ENCODE measurements at places on chromosomes 4 and X.

GRCh38 chr4:54897590-54897989 is 227.8 kb downstream of the KDR start:
- no peak for DNase-seq

- DNase-seq = no peak
Measured at GRCh38 chrX:154774622-154775021, 12.0 kb downstream of the DKC1 start.

- DNase-seq = no peak
Measured at GRCh38 chr4:57249083-57249482, 138.9 kb upstream of the IGFBP7 start.

DNA sequence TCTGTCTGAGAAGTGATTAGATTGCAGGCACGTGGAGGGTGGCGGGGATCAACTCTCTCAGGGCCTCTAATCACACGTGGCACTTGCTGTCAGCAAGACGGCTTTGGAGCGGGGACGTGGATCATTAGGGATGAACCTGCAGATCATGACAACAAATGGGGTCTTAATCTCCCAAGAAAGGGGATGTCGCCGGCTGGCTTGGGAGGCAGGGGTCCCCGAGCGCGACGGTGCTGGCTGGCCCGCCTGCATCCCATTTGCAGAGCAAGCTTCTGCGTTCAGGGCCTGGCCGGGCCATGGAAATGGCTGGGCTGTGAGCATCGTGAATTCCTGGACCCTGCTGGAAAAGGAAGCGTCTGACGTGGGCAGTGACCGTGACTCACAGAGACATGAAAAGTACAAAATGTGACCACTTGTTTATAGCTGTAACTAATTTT is 85.1 kb upstream of the SHOX start:
- DNase-seq = no peak

GRCh38 chr4:183738081-183738673 is 79.1 kb downstream of the TRAPPC11 start:
- no peak for DNase-seq

DNA sequence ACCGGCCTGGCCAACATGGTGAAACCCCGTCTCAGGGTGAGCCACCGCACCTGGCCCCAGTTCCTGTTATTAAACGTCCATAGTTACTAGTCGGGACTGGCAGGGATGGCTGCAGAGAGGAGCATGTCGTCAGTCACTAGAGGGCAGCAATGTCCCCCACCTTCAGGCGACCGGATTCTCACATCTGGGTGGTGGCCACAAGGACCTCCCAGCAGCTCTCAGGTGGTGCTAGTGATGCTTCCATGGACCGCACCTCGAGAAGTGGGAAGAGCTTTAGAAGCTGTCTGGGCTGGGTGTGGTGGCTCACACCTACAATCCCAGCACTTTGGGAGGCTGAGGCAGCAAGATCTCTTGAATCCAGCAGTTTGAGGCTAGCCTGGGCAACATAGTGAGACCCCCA is 13.3 kb upstream of the IL3RA start:
- no peak for DNase-seq

- no peak for DNase-seq
Measured at GRCh38 chr4:8846046-8846720, 25.5 kb downstream of the HMX1 start.

GRCh38 chr4:93841803-93842345 is 13.3 kb downstream of the ATOH1 start:
- DNase-seq = no peak

DNA sequence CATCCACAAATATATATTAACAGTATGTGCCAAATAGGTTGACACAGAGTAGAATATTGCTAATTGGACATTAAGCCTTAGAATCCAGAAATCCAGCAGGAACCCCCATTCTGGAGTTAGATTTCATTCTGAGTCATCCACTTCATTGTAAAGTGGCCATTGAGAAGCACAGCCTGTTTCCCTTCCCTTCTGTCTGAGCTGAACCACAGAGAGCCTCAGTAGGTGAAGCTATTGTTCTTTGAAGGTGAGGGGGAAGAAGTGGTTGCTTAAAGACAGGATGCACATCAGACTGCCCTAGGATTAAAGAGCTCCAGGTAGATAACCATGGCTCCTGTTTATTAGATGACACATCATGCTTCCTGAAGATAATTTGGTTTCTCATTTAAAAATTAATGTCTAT is 30.6 kb upstream of the MCF2 start:
- DNase-seq = no peak

GRCh38 chr4:145840162-145840768 is 98.4 kb downstream of the ZNF827 start:
- DNase-seq = no peak

GRCh38 chr4:123744664-123745290 is 348.2 kb downstream of the SPRY1 start:
- no peak for DNase-seq

- no peak for DNase-seq
Measured at GRCh38 chrX:2682565-2683177, 8.4 kb upstream of the CD99 start.

- no peak for DNase-seq
Measured at GRCh38 chrX:120453985-120454384, 15.1 kb downstream of the LAMP2 start.

GRCh38 chr4:185771711-185772390 is 40.1 kb downstream of the SORBS2 start:
- DNase-seq = no peak

DNA sequence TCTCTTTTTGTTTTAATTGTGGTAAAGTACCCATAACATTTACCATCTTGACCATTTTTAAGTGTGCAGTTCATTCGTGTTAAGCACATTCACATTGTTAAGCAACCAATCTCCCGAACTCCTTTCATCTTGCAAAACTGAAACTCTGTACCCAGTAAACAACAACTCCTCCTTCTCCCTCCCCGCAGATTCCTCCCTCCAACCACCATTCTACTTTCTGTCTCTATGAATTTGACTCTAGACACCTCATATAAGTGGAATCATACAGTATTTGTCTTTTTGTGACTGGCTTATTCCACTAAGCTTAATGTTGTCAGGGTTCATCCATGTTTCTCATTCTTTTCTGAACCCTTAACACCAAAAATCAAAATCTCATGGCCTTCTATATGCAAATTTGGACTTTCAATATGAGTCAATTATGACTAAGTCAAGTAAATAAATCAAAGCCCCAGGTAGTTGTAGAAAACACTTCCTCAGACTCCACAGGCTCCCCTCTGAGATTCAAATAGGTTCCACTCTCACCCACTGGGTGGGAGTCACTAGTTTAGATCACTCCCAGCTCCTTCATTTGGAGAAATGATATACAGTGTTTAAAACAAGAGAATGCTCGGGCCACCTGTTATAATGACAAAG is 9.8 kb upstream of the RTL5 start:
- DNase-seq = no peak

DNA sequence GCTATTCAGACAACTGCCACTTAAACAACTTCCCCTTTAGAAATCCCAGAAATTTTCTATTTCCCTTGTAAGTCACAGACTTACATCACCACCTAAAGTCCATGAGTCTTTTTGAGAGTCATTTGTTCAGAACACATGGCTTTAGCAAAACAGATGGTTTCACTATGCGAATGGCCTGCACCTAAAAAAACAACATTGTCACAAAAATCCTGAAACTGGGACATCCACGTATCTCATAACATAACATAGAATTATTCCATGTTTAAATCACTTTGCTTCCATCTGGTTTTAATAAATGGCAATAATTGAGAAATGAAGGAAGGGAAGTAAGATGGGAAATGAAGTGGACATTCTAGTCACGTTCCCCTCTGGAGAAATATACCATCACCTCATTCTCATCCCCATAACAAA is 155.3 kb upstream of the EDNRA start:
- DNase-seq = no peak

DNA sequence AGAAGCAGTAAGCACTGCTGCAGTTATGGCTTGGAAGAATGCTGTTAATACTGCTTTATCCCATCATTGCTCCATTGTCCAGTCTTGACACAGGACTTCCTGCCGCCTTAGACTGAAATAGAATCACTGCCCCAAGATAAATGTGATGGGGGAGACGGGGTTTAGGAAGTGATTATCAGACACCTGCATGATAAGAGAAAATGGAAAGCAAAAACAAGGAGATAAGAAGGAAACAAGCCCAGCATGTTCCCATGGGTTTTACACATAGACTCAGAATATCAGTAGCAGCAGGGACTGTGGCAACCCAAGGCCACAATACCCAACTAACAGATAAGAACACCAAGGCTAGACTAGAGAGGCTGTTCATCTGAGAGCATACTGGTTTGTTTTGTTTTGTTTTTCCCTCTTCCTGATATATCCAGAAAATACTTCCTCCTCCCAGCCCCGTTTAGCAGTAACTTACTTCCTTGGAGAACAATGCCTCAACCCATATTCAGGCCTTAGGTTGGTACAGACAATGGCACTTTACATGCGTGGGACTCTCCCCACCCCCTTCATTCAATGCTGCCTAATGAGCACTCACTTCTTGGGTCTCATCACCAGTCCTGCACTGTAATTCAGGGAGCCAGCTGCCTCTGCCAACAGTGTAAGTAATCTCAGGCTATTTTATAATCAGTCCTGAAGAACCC is 232.6 kb downstream of the CBR4 start:
- DNase-seq = no peak

GRCh38 chr4:122119739-122120138 is 32.4 kb upstream of the BLTP1 start:
- no peak for DNase-seq

GRCh38 chr4:141912831-141913230 is 276.4 kb downstream of the IL15 start:
- DNase-seq = peak; percentile 82

DNA sequence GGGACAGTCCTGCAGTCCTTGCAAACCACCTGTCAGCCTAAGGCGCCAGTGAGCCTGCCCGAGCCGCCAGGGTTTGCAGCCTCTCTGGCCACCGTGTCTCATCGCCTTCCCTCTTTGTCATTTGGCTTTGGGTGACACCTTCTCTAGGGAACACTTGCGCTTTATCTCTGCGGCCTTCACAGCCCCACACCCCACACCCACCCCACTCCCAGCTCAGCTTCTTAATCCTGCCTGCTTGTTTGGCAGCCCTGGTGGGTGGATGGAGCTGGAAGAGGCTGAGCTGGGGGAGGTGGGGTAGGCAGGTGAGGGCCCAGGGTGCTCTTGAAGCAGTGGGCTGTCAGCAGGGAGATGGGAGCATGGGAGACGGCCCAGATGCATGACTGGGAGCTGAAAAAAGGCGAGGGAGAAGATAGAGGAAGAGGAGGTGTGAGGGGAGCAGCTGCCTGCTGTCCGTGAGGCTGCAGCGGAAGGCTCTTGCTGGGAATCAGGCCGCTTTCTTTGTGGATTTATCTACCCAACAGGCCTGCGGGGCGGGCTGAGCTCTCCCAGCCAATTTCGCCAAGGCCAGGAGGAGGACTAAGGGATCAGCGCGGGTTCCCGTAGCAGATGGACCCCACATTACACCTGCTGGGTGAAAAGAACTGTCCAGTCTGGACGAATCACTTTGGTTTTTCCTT is 97.5 kb upstream of the STOX2 start:
- no peak for DNase-seq

GRCh38 chr4:24482871-24483270 is 101.5 kb downstream of the DHX15 start:
- DNase-seq = no peak

DNA sequence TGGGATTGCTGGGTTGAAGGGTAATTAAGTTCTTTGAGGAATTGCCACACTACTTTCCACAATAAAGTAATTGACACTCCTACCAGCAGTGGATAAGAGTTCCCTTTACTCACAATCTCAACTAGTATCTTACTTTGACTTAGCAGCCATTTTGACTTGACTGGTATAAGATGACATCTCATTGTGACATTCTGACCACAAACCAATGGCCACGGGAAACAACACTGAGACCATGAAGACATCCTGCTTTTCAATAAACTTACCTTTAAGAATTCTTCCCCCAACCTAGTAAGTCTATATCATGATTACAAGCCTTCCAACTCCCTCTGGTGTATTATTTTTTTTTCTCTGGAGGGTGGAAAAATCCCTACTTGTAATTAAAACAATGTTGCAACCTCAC is 66.9 kb upstream of the WDR1 start:
- DNase-seq = no peak

DNA sequence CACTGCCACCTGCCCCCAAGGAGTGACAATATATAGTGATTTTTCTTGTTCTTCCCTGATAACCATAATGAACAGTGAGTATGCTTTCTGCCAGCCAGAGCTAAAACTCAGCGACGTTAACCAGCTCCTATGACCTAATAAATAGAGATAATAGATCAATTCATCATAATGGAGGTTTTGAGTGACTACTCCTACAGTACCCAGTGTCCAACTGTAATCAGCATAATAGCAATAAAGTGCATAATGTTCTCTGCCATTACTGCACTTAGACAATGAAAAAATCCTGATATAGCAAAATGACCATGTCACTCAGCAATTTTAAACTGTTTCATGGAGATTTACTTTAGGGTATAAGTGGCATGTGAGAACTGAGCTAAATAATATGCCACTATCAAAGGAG is 20.7 kb upstream of the TXLNG start:
- DNase-seq = no peak

GRCh38 chrX:11953615-11954014 is 184.7 kb upstream of the FRMPD4 start:
- DNase-seq = no peak

- no peak for DNase-seq
Measured at GRCh38 chr4:33837043-33837838, 2407.1 kb downstream of the ARAP2 start.

DNA sequence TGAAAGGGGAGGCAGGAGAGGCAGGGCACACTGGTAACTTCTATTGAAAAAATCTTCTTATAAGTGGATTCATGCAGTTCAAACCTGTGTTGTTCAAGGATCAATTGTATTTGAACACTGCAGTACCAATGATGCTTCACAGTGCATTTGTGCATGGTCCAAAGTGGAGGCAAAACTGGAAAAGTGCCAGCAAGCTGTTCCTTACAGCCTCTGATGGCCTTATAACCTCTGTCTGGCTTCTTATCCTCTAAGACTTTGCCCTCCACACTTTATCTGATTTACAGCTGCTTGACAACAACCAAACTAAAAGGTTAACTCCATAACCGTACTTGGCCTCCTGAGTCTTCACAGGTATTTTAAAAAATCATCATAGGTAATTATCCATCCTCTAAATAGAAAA is 40.4 kb downstream of the MAGEB17 start:
- no peak for DNase-seq

- no peak for DNase-seq
Measured at GRCh38 chr4:71396382-71396781, 57.6 kb downstream of the SLC4A4 start.

DNA sequence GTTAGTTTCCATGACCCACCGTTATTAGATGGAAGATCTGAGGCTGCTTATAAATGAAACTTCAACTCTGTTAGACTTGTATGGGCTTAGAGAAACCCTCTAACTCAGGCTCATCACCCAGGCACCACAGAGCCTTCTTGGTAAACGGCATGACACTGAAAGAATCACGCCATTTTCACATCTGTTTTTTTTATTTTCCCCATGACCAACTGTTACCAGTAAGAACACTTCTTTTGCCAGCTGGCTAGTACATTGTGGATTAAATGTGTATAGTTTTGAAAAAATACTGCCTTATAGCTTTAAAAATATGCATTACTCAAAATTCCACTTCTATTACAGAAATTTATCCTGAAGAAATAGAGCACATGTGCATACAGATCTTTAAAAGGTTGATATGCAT is 48.0 kb upstream of the APELA start:
- no peak for DNase-seq

All from hematopoietic multipotent progenitor cell treated with erythropoietin and hydrocortisone succinate and interleukin-3 and kit ligand, for 17 days (in vitro differentiated cells).